BJ (cell line): ENCODE measurements at places on chromosomes 4 and X. TPM values are rescaled to one million over a fixed set of nuclear protein-coding genes. Genes with fewer than 3 reads are reported as not detected.

- no peak for DNase-seq
These were observed 60.4 kb upstream of the MAGEA4 start for GRCh38 chrX:151852294-151852693.

DNA sequence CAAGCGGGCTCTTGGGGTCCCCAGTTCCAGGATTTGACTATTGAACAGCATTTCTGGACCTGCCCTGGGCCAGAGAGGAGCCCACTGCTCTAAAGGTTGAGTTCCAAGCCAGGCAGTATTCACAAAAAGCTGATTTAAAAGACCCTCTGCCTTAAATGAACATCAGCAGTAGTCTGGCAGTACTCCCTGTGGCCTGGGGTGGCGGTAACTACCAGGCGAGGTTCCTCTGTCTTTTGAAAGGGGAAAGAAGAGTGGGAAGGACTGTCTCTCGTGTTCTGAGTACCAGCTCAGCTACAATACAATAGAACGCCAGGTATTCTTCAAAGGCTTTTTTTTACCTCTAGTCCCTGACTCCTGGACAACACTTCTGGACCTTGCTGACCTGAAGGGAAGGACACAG lies 456.4 kb upstream of the TEX13C start:
- no peak for DNase-seq

GRCh38 chr4:80521438-80521837 lies 185.9 kb downstream of the CFAP299 start:
- no peak for DNase-seq

DNA sequence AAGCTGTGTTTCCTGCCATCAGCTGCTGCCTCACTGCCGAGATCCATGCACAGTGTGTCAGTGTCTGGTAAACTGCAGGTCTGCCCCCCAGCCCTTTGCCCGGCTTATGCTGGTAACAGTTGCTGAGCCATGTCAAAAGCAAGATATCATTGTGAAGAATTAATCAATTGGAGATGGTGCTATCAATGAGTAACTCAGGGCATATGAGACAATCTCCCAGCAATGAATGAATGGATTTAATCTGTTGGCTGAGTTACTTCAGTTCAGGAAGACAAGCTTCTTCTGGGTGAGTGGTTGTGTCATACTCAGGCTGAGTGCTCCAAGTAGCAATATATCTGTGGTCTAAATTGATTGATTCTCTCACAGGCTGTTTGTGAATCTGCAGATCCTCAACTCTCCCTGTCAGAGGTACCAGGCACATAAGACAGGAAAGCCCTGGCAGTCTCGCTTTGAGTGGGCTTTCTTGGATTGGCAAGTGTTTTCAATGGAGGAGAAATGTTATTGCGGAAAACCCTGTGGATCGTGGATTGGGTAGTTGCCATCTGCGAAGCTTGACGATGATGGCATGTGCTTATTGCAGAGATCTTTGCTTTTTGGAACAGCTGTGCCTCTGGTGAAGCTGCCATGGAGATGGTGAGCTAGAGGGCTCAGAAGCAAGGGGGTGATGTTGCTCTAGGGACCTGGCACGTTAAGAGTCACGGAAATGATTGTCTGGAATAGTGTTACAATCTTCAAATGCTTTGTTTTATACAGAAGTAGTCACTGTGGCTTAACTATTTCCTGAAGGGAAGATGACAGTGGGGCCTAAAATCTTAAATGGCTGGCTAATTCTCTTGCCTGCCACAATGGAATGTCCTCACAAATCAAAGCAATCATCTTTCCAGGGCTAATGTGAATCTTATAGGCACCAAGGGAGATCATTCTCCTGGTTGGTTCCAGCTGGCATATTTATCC lies 147.6 kb upstream of the TBC1D9 start:
- no peak for DNase-seq

GRCh38 chr4:143402776-143403552 lies 66.3 kb downstream of the GAB1 start:
- DNase-seq, result no peak

DNA sequence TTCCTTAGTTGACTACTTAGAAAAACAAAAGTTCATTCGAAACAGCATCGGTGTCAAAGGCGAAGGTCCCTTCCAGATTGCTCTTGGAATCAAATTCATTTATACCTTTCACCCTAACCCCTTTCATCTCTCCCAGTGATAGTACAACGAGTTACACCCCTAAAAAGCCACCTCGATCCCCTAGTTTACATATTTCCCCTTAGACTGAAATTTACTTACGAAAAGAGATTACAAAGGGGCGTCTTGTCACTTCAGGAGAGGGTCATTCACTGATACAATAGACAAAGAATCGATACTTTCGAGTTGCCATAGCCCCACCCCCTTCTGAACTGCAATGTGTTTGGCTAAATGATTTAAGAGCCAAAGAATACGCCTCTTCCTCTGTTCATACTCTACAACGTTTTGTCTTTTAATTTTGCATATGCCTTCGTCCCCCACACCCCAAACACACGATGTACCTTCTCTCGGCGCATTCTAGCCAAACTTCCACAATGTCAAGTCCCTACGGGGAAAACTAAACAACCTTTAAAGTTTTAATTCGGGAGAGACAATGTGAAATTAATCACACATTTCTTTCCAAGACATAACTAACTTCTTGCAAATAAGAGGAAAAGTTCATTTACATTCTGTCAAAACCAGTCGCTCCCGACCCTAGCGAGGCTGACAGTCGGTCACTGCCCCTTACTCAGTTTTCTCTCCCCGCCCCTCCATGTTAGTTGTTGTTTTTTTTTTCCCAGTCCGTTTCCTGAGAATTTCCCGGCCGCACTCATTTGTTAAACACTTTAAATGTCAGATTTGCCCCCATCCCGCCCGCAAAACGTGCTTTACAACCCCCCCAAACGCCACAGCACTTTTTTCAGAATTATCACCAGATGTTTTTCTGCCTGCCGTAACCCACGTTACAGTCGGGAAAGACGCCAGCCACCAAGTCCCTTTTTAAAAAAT lies 88.6 kb downstream of the HPRT1 start:
- no peak for DNase-seq

The SPANXA2 gene
- not detected in 2 replicates for polyA plus RNA-seq

The CRMP1 gene
- polyA plus RNA-seq, result 0.02 and 0.09 TPM in 2 replicates

The TEC gene
- 0.20 and 0.28 TPM in 2 replicates for polyA plus RNA-seq

- DNase-seq, result no peak
These were observed 229.1 kb downstream of the VEGFC start for GRCh38 chr4:176563591-176563990.

The GASK1B gene
- polyA plus RNA-seq, result 4.9 and 11.6 TPM in 2 replicates

DNA sequence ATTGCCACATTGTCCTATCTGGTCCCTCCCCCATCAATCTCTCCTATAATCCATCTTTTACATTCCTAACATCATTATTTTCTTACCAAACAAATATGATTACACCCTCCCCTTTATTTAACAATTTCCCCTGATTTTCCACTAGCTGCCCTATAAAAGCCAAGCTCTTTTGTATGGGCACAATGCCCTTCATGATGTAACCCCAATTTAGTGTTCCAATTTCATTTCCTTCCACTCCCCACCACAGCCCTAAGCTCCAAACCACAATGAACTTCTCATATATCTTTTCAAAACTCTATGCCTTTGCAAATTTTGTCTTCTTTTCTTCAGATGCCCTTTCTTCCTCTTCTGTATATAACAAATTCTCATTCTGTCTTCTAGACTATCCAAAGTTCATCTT lies 39.5 kb upstream of the PTPN13 start:
- no peak for DNase-seq

The ASB9 gene
- 0.33 and 0.53 TPM in 2 replicates for polyA plus RNA-seq

DNA sequence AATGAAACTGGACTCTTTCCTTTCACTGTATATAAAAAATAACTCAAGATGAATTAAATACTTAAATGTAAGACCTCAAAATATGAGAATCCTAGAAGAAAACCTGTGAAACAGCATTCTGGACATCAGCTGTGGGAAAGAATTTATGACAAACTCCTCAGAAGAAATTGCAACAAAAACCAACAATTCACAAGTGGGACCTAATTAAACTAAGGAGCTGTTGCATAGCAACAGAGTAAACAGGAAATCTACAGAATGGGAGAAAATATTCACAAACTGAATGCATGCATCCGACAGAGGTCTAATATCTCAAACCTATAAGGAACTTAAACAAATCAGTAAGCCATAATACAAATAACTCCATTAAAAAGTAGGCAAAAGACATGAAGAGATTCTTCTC lies 851.7 kb upstream of the PCDH10 start:
- no peak for DNase-seq

DNA sequence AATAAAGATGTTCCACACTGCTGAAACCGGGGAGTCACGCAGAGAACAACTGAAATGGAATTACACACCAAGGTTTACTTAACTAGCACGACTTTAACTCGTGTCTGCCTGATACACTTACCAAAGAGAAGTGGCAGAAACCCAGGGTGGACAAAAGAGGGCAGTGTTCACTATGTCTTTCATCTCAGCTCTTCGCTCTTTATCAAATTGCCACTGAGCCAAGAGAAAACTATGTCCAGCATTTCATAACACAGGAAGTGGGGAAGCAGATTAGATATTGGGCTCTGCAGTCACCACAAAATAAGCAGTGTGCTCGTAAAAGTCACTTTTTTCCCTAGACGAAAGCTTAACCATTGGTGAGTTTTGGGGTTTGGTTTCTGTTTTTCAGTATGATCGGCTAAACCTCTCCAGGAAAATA lies 155.7 kb downstream of the CHIC2 start:
- DNase-seq, result peak; percentile 74

The ARMCX1 gene
- 18.9 and 20.9 TPM in 2 replicates for polyA plus RNA-seq

The CORIN gene
- polyA plus RNA-seq, result 19.3 and 22.1 TPM in 2 replicates

DNA sequence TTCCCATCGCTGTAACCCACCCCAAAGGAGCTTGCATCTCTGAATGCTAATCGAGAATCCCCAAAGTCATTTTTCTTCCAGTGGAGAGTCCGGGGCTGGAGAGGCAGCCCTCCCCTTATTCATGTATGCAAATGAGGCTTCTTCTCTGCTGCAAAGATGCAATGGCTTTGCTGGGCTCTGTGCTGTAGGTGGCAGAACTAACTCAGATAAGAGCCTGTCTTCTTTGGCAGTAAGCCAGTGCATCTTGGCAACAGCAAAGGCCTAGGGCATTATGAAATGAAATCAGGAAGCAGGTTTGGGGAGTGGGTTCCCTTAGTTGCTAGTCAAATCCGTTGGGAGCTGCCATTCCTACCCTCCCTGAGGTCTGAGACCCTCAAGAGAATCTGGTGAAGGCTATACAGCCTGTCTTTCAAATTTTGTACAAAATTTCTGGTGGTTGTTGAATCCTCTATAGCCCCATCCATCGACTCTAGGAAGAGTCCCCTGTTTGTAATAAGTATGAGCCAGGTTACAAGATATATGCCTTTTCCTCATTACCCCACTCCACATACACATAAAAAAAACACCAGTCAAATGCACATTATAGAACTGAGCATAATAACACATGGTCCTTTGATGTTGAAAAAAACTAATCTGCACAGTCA lies 290.6 kb upstream of the TAPT1 start:
- DNase-seq, result no peak

DNA sequence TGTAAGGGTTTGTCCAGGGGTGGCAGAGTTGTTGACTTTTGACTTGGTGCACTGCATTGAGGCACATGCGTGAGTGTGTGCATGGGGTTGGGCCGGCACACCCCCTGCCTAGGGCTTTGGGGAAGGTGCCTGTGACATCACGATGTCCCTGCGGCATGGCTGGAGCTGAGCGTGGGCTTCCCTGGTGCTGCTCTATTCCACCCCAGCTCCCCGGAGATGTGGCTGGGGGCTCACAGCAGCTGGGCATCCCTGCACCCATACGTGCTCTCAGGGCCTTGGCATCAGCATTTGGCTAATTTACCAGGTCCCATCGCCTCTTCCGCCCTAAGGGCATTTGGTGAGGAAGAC lies 5.7 kb downstream of the PSAPL1 start:
- DNase-seq, result no peak

DNA sequence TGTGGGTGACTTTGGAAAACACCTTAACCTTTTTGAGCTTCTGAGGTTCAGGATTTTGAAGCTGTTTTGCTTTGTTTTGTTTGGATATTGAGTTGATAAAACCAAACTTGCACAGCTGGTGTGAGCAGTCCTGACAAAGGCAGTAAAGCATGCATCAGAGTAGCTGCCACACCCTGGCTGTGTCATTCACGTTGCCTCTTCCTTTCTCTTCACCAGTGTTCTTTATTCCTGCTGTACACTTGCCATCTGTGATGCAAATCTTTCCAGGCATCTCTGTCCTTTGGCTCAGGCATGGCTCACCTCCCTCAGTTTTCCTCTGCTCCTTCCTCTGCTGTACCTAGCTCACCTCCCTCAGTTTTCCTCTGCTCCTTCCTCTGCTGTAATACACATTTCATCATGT lies 1850.2 kb upstream of the AGA start:
- no peak for DNase-seq

The KLKB1 gene
- not detected in 2 replicates for polyA plus RNA-seq

DNA sequence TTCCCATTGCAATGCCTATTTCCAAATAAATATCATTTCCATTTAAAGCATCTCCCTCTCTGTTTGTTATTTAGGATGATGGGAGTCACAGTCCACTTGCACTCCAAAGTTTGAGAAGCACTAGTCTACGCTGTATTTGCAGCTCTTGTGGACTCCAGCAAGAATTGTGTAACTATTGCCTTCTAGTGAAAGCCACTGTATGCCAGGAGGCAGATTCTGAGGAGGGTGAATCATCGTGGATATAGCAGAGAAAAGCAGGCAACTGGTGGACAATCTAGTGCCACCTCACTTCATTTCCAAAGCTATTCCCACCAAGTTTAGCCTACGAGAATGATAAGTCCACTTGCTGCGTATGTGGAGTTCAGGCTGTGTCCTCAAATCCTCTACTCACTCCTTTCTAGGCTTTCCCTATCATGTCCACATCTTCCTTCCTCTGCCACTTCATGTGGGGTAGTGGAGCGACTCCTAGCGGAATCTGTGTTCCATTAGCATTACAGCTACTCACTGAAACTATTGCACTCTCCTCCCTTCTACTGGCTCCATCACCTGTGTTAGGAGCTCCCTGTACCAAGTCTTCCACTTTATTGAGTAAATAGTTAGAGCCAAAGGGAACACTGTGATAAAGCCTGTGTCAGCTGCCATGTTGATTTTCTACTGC lies 501.8 kb upstream of the GALNT7 start:
- DNase-seq, result no peak

- no peak for DNase-seq
These were observed 11.7 kb upstream of the MAP7D3 start for GRCh38 chrX:136262812-136263315.

DNA sequence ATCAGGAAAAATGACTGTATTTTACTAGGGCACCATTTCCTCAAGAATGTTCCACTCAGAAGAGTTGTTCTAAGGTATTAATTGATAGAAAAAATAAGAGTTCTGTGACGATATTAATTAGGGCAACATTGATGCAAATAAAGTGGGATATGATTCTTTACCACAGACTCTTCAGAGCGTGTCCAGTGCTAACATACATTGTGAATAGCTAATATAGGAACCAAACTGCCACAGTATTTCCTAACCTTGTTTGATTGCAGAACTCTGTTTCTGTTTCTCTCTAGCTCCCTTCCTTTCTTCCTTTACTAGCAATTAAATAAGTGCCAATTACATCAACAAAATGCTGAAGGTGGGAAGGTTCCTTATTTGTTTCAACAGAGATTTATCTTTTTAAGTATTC lies 154.1 kb upstream of the CPEB2 start:
- no peak for DNase-seq
